ENCODE measurements at places on chromosomes 7 and 10.

GRCh38 chr7:28017372-28017771 is 163.2 kb downstream of the JAZF1 start:
- no peak for DNase-seq

- no peak for DNase-seq
These were observed 57.6 kb downstream of the LRGUK start for GRCh38 chr7:134184767-134185166.

DNA sequence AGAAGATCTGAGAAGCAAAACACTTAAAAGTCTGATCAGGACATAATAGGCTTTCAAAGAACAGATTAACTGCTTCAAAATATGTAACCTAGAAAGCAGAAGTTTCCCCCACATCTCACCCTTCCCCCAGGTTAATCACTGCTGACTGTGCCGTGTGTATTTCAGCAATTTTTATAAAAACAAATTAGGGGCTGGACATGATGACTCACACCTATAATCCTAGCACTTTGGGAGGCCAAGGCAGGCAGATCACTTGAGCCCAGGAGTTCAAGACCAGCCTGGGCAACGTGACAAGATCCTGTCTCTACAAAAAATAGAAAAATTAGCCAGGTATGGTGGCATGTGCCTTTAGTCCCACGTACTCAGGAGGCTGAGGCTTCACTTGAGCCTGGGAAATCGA is 67.6 kb upstream of the GATA3 start:
- DNase-seq: no peak

DNA sequence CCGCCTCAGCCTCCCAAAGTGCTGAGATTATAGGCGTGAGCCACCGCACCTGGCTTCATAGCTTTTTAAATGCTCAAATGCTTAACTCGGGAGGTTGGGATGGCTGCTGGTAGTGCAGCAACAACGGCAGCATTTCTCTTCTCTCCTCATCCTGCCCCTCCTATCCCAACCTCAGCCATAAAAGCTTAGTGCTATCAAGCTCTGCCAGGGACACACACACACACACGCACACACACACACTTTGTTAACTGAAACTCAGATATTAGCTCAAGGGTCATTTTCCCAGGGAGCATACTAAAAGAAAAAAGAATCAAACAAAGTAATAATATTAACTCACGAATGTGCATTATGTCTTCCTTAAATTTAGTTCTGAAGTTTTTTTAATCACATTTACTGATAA is 63.0 kb upstream of the HPS1 start:
- no peak for DNase-seq

- no peak for DNase-seq
These were observed 40.6 kb downstream of the NOD1 start for GRCh38 chr7:30437823-30438574.

- no peak for DNase-seq
These were observed 175.0 kb downstream of the CFTR start for GRCh38 chr7:117654780-117655179.
